ENCODE measurements at places on chromosomes 11 and 22. TPM values are rescaled to one million over a fixed set of nuclear protein-coding genes. Genes with fewer than 3 reads are reported as not detected.

Gene MMP8
- total RNA-seq, result not detected

Gene CD3D
- 1.6 TPM for total RNA-seq

Gene PTPRCAP
- total RNA-seq, result 6.9 TPM

Gene MUC6
- 194 TPM for total RNA-seq

Gene CCDC34
- 3.6 TPM for total RNA-seq

DNA sequence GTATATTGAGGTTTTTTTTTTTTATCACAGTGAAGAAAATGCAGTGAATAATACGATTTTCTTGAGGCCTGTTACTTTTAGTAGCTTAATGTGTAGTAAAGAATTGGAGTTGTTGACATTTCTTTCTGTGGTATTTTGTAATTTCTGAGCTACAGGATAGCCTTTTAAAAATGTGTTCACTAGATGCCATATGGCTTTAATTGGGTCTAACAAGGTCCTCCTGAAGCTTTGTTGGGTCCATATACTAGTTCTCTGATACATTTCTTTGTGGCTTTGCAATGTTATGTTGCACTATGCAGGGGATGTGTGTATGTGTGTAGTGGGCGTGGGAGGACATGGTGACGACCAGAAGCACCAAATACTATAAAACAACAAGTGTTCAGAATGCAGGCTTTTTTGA, 25.1 kb downstream of the FBXO7 start:
- H3K4me3 ChIP-seq, result no peak overlapping the region
- H3K4me1 ChIP-seq, result no peaks in the 10 kb centered on the region
- H3K27ac ChIP-seq, result no peak overlapping the region
- H3K36me3 ChIP-seq, result peaks cover 24% of the 10 kb centered on the region

- no peaks in the 10 kb centered on the region for H3K27me3 ChIP-seq
- no peak for DNase-seq
- no peak overlapping the region for H3K4me3 ChIP-seq
- H3K4me1 ChIP-seq, result no peaks in the 10 kb centered on the region
- H3K36me3 ChIP-seq, result no peaks in the 10 kb centered on the region
Measured at GRCh38 chr11:9905960-9906791, 242.3 kb downstream of the SWAP70 start.

GRCh38 chr11:63553759-63554158, 9.4 kb downstream of the PLAAT2 start:
- no peaks in the 10 kb centered on the region for H3K36me3 ChIP-seq
- no peak overlapping the region for H3K27ac ChIP-seq
- no peaks in the 10 kb centered on the region for H3K27me3 ChIP-seq

DNA sequence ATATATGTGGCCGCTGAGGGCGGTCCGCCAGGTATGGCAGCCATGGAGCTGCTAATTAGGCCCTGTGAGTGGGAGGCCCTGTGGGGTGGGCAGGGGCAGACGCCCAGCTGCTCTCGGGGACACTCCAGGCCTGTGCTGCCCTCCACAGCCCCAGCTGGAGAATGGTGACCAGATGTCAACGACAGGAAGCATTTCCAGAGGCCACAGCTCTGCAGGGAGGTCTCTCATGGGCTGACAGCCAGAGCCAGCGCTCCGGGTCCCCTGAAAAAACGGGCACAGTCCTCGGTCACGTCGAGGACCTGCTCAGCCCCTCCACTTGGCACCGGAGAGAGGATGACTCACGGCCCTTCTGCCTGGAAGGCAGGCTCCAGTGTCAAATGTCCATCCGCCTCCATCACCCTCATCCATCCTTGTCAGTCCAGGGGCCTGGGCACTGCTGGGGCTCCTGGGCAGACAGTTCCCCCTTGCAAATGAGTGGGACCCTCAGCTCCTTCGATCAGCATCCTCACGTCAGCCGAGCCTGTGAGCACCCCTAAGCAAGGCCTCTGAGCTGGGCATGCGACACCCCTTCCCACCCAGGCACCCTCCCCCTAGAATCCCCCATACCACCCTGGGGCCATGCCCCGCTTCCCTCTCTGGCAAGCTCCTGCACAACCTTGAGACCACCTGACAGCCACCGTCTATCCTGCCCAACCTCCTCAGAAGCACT, 1.9 kb downstream of the BID start:
- H3K36me3 ChIP-seq, result no peaks in the 10 kb centered on the region
- H3K4me1 ChIP-seq, result peaks cover 13% of the 10 kb centered on the region
- DNase-seq, result no peak
- no peaks in the 10 kb centered on the region for H3K27me3 ChIP-seq

- H3K4me1 ChIP-seq, result peaks cover 7% of the 10 kb centered on the region
- H3K27ac ChIP-seq, result no peak overlapping the region
- H3K4me3 ChIP-seq, result no peak overlapping the region
- DNase-seq, result peak; percentile 5
- no peaks in the 10 kb centered on the region for H3K27me3 ChIP-seq
- no peaks in the 10 kb centered on the region for H3K36me3 ChIP-seq
Measured at GRCh38 chr22:44575381-44576268, 77.6 kb upstream of the RTL6 start.

Measured in body of pancreas (tissue), 4 donors.